ENCODE measurements at places on chromosomes 7 and 10. TPM values are rescaled to one million over a fixed set of nuclear protein-coding genes. Genes with fewer than 3 reads are reported as not detected.

HOXA13 gene
- total RNA-seq: not detected

TMEM196 gene
- total RNA-seq: not detected

C10orf62 gene
- total RNA-seq: not detected

WDR37 gene
- total RNA-seq: 36.2 TPM

PLAC9 gene
- total RNA-seq: not detected

CALCR gene
- not detected for total RNA-seq

BLVRA gene
- 31.3 TPM for total RNA-seq

GPNMB gene
- 0.10 TPM for total RNA-seq

SDK1 gene
- total RNA-seq: 0.07 TPM

ATP6V0A4 gene
- total RNA-seq: 0.12 TPM

SFTPA1 gene
- not detected for total RNA-seq

YWHAG gene
- 62.5 TPM for total RNA-seq

SLC26A3 gene
- total RNA-seq: not detected

INA gene
- total RNA-seq: 0.10 TPM

TYW1B gene
- total RNA-seq: 4.2 TPM

INSYN2A gene
- total RNA-seq: not detected

HOXA11 gene
- total RNA-seq: not detected

RTKN2 gene
- total RNA-seq: 8.3 TPM

VPS37D gene
- total RNA-seq: 0.68 TPM

MEIG1 gene
- total RNA-seq: 0.58 TPM

PTPRZ1 gene
- total RNA-seq: not detected

TFEC gene
- total RNA-seq: 0.20 TPM

SYT15 gene
- 0.78 TPM for total RNA-seq

TSPAN13 gene
- total RNA-seq: 0.13 TPM

Measured in activated naive CD4-positive, alpha-beta T cell treated with anti-CD3 and anti-CD28 coated beads, Interleukin-2, amount 10 ng/mL, durations not matched to agents 5 hours and 36 hours (primary cell).